ENCODE measurements at places on chromosomes 7 and 10.

- DNase-seq: no peak
Observed at GRCh38 chr7:48085433-48085791, 3.7 kb upstream of the UPP1 start.

GRCh38 chr10:31103112-31103511, 71.4 kb upstream of the ZNF438 start:
- no peak for DNase-seq

GRCh38 chr7:136976504-136977251, 108.2 kb downstream of the CHRM2 start:
- DNase-seq: no peak

DNA sequence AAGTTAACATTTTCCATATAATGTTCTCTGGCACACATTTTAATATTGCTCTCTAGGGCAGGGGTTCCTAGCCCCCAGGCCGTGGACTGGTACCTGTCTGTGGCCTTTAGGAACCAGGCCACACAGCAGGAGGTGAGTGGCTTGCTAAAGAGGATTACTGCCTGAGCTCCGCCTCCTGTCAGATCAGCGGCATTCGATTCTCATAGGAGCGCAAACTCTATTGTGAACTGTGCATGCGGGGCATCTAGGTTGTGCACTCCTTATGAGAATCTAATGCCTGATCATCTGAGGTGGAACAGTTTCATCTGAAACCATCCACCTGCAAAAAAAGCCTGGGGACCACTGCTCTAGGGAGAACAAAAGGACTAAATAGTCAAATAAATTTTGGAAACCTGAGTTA, 65.7 kb downstream of the EXOC6 start:
- DNase-seq: no peak

- no peak for DNase-seq
Observed at GRCh38 chr7:12770227-12770975, 83.0 kb downstream of the ARL4A start.

DNA sequence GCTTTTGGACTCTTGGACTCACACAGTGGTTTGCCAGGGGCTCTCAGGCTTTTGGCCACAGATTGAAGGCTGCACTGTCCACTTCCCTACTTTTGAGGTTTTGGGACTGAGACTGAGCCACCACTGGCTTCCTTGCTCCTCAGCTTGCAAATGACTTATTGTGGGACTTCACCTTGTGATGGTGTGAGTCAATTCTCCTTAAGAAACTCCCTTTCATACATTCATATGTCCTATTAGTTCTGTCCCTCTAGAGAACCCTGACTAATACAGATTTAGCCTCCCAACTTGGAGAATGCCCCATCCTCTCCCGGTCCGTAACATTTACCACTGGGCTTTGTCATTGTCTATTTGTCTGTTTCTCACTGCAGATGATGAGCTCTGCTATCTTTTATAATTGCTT, 52.8 kb upstream of the CUL1 start:
- no peak for DNase-seq

DNA sequence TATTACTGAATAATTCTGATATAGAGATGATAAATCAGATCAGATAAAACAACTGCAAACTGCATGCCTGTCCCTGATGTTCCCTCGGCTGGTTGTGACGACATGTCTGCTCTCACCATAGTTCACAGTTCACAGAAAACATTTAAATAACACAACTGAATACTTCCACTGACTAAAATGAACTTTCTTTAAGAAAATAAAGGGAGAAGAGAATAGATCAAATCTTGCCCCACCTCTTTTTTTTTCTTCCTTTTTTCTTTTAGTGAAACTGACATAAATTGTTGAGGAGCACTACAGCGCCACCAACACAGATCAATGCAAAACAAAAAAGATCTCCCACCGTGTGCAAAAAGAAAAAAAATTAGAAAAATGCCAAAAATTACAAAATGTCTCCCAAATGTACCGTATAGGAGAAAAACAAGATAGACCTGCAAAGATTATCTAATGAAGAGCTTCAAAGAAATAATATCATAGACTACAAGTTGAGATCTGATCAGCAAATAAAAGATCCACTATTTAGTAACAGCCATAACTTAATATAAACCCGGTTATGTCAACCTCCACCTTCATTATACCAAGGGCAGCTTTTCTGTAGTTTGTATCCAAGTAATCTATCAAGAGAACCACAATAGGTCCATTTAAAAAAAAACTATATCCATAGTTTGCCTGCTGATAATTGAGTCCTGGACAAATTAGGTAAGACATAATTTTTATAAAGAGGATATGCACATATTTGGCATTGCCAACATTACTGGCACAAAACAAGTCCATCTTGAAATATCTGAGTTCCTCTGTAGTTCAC, 30.7 kb upstream of the EPC1 start:
- peak; percentile 26 for DNase-seq

DNA sequence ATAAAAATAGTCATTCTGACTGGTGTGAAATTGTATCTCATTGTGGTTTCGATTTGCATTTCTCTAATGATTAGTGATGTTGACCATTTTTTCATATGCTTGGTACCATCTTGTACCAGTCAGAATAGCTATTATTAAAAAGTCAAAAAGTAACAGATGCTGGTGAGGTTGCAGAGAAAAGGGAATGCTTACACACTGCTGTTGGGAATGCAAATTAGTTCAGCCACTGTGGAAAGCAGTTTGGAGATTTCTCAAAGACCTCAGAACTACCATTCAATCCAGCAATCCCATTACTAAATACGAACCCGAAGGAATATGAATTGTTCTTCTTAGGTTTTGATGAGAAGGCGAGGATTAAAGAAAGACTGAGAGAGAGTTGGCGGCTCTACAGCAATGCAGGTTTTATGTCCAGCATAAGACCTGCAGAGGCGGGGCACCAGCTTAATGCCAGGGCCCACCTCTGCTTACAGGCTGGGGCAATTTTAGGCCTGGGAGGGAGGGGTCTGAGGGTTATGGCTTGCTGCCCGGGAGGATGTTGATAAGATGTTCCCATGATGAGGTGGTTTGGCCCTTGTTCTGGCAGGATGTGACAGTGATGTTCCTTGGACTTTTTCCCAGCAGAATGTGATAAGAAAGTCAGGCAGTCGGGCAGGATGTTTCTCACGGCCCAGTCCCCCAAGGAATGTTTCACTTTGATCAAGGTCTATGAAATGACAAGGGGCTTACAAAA, 74.4 kb downstream of the MEST start:
- DNase-seq: no peak

GRCh38 chr10:124722798-124723783, 21.1 kb downstream of the FAM53B start:
- no peak for DNase-seq

DNA sequence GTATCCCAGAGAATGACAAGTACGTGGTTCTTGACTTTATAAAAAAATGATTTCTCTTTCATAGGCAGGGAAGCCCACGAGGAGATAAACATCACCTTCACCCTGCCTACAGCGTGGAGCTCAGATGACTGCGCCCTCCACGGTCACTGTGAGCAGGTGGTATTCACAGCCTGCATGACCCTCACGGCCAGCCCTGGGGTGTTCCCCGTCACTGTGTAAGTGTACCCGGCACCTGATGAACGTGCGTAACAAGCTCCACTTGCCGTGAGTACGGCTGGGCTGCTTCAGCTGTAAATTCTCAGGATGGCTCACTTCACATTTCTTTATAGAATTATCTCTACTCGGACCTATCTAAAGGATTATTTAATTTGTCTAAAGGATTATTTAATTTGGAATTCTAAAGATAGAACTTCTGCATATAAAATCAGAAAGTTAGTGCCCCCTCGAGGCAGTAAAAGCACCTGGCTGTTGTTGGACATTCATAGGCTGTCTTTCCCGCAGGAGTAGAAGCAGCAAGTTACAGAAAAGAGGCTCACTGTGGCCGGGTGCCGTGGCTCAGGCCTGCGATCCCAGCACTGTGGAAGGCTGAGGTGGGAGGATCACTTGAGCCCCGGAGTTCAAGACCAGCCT, 27.6 kb downstream of the TMEM248 start:
- DNase-seq: no peak

DNA sequence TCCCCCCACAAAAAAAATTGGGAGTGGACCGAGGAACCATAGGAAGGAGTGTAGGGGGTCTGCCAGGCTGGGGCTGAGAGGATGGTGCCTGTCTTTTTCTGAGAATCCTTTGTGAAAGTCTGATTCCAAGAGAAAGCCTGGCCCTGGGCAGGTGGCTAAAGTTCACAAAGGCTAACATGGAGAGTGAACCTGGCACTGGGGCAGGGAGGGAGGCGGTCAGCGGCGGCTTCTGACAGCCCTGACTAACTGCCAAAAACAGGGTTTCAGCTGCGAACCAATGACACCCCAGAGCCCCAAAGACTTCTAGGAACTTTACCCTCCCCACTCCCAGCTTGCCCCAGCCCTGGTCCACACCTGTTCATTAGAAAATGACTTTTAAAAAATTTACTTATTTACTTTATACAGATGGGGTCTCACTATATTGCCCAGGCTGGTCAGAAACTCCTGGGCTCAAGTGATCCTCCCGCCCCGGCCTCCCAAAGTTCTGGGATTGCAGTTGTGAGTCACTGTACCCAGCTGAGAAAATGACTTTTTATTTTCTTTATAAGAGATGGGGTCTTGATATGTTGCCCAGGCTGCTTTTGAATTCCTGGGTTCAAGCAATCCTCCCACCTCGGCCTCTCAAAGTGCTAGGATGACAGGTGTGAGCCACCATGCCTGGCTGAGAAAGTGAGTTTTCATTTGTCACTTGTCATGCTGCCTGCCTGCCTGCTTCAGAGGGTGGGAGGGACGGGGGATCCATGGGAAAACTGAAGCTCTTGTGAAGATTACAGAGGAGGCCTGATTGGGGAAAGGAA, 61.0 kb upstream of the DUSP5 start:
- DNase-seq: no peak

DNA sequence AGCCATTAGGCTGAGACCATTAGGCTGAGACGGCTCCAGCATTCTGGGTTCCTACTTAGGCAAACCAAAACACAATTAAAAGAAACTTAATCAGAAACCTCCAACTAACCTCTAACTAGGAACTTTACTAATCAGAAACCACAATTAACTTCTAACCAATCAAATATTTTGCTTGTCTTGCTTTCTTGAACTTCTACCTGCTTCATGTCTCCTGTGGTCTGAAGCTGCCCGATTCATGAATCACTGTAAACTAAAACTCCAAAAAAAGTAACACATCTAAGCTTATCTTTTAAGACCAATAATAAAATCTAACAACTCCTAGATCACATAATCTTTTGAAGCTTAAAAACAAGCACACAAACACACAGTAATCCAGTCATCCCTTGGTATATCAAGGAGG, 76.1 kb downstream of the PDSS1 start:
- DNase-seq: no peak

- no peak for DNase-seq
Observed at GRCh38 chr10:7285522-7286322, 125.1 kb downstream of the SFMBT2 start.

GRCh38 chr10:42997151-42997848, 79.6 kb upstream of the RET start:
- no peak for DNase-seq

GRCh38 chr10:36493516-36493880, 631.9 kb upstream of the ANKRD30A start:
- DNase-seq: no peak

DNA sequence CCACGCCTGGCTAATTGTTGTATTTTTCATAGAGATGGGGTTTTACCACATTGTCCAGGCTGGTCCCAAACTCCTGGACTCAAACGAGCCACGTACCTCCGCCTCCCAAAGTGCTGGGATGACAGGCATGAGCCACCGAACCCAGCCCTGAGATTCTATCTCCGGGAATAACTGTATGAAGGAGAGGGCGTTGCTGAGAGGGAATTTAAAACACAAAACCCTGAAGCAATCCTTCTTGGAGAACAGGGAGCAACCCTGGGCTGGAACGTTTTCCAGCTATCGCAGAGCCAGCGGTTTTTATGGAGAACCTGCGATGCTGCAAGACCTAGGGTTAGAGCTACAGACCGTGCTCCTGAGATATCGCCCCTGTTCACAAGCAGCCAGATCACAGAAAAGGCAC, 144.6 kb downstream of the PRKAG2 start:
- DNase-seq: no peak

- no peak for DNase-seq
Observed at GRCh38 chr7:134186027-134186426, 58.9 kb downstream of the LRGUK start.

DNA sequence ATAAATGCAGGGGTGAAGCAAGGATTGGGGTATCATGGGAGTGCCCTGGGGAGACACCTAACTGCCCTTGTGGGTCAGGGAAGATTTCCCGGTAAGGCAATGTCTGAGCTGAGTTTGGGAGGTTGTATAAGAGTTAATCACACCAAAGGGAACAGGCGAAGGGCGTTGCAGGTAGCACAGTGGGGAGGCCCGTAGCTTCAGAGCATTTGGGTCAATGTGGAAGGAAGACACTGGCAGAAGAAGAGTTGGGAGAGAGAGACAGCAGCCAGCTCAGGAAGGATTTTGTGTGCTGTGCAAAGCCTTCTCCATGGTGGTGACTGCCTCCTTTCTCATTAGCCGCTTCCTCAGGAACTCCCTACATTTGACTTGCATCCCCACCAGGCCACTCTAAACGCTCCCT, 80.8 kb upstream of the LEP start:
- no peak for DNase-seq

- DNase-seq: no peak
Observed at GRCh38 chr7:156034397-156034796, 222.1 kb upstream of the SHH start.

- DNase-seq: no peak
Observed at GRCh38 chr10:7388602-7389001, 22.2 kb downstream of the SFMBT2 start.

DNA sequence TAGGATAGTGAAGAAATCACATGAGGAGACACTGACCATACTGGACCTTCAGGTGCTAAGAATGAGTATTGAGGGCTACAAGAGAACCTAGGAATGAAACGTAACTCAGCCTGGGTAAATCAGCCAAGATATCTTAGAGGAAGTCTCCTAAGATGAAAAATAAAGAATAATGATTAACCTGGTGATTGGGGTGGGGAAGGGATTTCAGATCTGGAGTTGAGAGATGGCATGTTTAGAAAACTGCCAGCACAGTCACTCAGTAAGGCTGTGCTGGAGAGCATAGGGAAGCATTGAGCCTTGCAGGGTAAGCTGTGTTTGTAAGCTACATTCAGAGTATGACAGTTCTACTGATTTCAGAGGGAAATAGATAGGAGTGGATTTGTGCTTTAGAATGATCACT, 1.9 kb upstream of the MALRD1 start:
- DNase-seq: no peak

GRCh38 chr10:128848810-128849209, 618.2 kb upstream of the MGMT start:
- no peak for DNase-seq

DNA sequence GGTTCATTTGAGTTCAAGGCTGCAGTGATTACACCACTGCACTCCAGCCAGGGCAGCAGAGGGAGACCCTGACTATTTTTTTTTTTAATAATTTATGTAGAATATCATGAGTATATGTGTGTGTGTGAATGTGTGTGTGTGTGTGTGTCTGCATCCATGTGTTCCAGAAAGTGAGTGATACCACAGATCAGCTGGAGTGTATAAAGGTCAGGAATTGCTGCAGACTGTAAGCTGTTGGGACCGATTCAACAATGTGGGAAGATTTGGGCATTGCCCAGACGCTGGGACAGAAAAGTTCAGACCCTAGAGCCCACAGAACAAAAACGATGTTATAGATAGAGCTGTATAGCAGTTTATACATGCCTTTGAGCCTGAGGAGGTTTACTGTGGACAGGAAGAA, 435.6 kb downstream of the CCSER2 start:
- DNase-seq: no peak

GRCh38 chr10:21702633-21703111, 168.6 kb downstream of the MLLT10 start:
- no peak for DNase-seq

All from T follicular helper cell (primary cell).